ENCODE measurements at places on chromosomes 5 and 9.

GRCh38 chr5:50794812-50795211 is 128.4 kb downstream of the PARP8 start:
- DNase-seq = no peak

DNA sequence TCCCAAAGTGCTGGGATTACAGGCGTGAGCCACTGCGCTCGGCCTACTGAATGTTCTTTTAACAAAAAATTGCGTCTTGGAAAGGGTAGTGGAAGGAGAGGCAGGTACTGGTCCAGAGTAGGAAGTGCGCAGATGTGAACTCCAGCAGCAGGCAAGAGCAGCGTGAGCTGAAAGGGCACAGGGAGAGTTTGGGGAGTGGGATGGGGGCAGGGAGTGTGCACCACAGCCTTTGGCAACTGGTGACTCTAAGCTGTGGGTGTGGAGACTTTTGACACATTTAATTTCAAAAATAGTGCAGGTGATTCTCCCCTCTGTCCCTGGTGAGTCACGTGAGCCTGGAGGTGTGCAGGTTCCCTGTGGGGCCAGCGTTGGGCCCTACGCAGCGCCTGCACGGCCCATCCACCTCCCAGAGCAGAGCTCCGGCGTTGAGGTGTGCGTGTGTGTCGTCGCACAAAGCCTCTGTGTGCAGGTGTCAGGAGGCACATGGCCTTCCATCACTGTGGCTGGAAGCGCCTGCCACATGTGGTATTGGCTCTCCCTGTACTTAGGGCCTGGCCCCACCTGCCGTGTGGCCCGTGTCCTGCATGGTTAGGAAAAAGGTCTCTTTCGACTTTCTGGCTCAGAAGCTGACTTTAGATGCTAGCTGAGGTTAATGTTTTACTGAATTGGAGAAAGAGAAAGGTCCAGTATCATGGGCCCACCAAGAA is 11.5 kb downstream of the SQSTM1 start:
- no peak for DNase-seq

DNA sequence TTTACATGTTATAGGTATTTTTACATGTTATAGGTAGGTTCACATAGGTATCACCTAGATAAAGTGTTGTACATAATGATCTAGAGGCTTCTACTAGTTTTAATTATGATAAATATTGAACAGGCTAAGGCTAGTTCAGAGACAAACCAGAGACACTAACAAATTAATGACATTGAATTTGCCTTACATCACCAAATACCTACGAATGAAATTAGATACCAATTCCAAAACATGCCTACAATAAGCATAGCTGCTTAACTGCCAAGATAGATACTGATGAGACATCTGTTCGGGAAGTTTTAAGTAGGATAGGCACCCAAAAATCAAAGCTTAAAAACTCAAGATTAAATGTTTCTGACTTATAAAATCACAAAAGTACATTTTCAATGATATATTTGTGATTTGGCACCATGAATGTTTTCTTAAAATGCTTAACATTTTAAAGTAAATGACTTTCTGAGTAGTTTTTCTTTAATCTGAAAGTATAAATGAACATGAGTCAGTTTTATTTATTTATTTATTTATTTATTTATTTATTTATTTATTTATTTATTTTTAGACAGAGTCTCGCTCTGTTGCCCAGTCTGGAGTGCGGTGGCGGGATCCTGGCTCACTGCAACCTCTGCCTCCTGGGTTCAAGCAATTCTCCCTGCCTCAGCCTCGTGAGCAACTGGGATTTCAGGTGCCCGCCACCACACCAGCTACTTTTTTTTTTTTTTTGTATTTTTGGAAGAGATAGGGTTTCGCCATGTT is 703.1 kb upstream of the ARRDC3 start:
- no peak for DNase-seq

DNA sequence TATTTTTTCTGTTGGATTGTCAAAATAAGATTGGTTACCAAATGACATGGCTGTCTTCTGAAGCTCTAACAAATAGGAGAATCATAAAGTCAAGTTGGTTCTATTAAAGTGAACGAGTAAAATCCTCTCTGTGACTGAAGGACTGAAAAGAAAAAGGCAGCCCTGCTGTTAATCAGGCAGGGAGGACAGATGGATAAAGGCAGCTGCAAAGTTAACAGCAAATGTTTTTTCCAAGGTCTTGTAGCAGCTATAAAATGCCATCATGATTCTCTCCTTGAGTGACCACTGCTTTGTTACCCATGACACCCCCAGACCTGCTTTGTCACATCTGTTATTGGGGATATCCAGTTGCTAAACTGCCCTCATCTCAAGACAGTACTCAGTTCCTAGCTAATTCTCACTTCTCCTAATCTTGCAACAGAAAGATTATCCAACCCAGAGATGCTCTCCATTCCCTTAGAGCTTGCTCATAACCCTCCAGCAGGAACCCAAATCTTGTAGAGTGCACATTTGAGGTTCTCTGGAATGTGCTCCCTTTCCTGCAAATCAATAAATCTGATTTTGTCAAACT is 89.7 kb upstream of the PARP8 start:
- DNase-seq = no peak

DNA sequence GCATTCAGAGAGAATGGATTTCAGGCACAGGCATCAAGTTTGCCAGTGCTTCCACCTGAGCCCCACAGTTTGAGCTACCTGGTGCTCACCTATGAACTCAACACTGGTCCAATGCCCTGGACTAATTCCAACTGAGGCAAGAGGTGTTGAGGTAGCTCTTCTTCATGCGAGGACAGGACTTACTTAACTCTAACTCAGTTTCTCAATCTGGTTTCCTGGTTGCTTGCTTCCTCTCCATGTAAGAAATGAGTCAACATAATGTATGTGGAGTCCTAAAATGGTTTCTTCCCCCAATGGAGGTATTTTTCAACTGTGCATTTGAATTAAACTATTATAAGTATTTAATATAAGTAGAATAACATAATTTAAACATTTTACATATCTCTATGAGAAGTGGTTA is 523.6 kb upstream of the DAB2 start:
- DNase-seq = no peak

DNA sequence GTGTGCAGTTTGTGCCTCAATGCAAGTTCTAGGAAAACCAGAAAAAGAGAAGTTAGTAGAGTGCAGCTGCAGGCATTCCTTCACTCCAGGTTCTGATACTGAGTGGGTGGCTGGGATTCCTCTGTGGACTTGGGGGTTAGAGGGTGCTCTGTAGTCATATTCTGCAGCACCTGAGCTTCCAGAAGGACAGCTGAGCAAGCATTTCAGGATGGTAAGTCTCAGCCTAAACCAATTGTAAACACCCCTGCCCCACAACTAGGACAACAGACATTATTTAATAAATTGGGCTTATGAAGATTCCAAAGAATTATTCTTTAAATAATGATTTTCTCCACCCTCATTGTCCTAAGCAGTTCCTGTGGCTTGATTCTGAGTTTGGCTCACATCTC is 9.1 kb downstream of the FAXDC2 start:
- no peak for DNase-seq

- no peak for DNase-seq
Observed at GRCh38 chr9:72315089-72315509, 49.9 kb downstream of the ZFAND5 start.

GRCh38 chr5:157502143-157502647 is 42.2 kb downstream of the NIPAL4 start:
- DNase-seq = no peak

DNA sequence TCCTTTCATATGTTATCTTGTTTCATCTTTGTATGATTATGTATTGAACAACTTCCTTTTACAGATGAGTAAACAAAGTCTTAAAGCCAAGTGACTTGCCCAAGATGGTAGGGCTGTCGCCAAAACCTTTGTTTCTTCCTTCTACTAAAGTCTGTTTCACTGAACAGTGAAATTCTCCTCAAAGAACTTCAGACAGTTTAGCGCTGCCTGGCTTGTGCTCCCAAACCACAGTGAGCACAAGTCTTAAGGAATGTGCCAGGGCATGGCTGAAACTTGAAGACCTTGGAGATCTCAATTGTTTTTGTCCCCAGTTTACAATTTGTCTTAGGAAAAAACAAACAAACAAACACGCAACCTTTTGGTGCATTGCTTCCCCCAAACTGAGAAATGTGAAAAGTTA is 273.5 kb downstream of the CRB2 start:
- no peak for DNase-seq

DNA sequence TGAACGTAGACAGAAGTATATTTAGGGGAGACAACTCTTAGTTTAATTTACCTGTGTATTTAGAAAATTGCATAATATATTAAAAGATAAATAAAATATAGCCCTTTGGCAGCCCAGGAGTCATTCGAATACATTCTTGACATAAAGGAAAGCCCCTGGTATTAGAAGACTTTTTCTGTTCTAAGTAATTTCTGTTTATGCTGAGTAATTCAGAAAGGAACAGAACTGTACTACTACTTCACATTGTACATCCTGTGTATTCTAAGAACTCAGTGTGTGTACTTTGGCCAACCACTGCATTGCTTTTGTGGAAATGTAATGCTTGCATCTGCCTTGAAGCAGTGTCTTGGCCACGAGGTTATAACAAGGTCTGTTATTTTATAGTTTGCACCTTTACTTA is 136.4 kb downstream of the KDM4C start:
- DNase-seq = no peak

DNA sequence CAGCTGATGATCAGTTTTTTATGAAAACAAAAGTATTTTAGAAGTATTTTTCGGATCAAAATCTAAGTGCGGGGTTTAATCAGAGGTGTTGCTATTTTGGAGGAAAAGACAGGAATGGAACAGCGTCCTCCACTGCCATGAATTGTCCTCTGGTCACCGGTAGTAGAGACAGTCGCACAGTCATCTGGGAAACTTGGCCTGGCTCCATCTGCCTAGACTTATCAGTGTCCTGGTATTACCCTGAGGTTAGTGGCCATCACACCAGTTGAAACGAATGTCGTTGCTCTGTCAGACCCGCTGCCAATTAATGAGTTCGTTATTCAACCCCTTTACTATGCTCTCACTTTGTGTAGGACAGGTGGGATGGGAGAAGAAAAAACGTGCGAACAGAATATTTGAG is 8.2 kb downstream of the TLX3 start:
- DNase-seq = no peak

DNA sequence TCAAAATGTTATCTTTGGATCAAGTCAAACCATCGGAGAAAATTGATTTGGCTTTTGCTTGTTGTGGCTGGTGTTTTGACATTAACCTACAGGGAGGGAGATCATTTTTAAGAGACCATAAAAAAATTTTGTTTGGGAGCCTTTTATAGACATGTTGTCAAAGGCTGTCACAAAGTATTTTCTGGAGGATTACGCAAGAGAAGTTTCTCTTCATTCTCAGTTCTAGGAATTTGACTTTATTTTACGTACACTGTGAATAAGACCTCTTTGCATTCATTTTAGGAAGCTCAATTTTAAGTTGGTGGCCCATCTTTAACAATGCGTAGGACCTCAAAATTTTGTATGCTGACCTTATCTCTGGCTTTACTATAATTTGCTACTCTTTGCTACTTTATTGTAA is 50.2 kb upstream of the SLC44A1 start:
- DNase-seq = no peak

DNA sequence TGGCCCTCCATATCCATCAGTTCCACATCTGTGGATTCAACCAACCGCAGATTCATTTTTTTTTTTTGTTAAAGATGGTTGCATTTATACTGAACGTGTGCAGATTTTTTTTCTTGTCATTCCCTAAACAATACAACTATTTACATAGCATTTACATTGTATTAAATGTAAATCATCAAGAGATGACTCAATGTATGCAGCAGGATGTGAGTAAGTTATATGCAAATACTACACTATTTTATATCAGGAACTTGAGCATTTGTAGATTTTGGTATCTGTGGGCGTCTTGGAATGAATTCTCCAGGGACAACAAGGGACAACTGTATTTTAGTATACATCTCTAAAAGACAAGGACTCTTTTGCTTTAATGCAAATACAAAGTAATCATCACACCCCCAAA is 299.2 kb upstream of the ZNF608 start:
- DNase-seq = no peak

GRCh38 chr9:68998385-68998784 is 15.5 kb downstream of the PRKACG start:
- DNase-seq = no peak

Measured in bone marrow (tissue), 2 donors.